ENCODE measurements at places on chromosomes 1 and 21. TPM values are rescaled to one million over a fixed set of nuclear protein-coding genes. Genes with fewer than 3 reads are reported as not detected.

SPRR1B gene
- total RNA-seq: not detected

OR14K1 gene
- total RNA-seq: not detected

LEPR gene
- 16.1 TPM for total RNA-seq

GSTM5 gene
- 8.5 TPM for total RNA-seq

BNIPL gene
- 0.14 TPM for total RNA-seq

CFHR3 gene
- not detected for total RNA-seq

ORC1 gene
- total RNA-seq: 0.28 TPM

RER1 gene
- 79.4 TPM for total RNA-seq

PROK1 gene
- 0.14 TPM for total RNA-seq

MPL gene
- not detected for total RNA-seq

AKNAD1 gene
- not detected for total RNA-seq

SLAMF1 gene
- not detected for total RNA-seq

LYPD8 gene
- total RNA-seq: 0.14 TPM

XCL1 gene
- total RNA-seq: not detected

LCE2D gene
- total RNA-seq: not detected

HES3 gene
- not detected for total RNA-seq

TAS1R1 gene
- not detected for total RNA-seq

SAMD13 gene
- 0.18 TPM for total RNA-seq

TDRD10 gene
- total RNA-seq: not detected

INSRR gene
- not detected for total RNA-seq

PM20D1 gene
- total RNA-seq: not detected

KLHL17 gene
- total RNA-seq: 6.9 TPM

LRRC39 gene
- total RNA-seq: 0.46 TPM

COL24A1 gene
- 0.43 TPM for total RNA-seq

LEFTY2 gene
- not detected for total RNA-seq

MAN1C1 gene
- total RNA-seq: 8.0 TPM

DSCAM gene
- total RNA-seq: under 0.01 TPM

CFHR2 gene
- total RNA-seq: not detected

Data from smooth muscle cell of bladder (primary cell).